ENCODE measurements at places on chromosomes 11 and 22.

DNA sequence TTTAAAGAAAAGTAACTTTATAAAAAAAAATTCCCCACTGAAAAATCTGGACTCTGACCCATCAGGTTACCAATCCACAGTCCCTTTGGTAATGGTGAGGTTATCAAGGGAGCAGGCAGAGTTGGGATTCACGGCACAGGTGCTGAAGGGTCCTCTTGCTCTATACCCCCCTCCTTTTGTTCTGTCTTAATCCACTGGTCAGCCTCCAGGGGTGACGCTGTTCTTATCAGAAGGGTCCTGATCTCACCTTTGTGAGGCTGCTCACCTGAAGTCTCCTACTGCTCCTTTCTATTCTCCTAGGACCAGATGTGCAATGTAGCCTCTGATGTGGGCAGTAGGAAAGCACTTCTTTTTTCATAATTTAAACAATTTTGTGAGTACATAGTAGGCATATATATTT is 80.6 kb upstream of the E2F8 start:
- no peak for DNase-seq

DNA sequence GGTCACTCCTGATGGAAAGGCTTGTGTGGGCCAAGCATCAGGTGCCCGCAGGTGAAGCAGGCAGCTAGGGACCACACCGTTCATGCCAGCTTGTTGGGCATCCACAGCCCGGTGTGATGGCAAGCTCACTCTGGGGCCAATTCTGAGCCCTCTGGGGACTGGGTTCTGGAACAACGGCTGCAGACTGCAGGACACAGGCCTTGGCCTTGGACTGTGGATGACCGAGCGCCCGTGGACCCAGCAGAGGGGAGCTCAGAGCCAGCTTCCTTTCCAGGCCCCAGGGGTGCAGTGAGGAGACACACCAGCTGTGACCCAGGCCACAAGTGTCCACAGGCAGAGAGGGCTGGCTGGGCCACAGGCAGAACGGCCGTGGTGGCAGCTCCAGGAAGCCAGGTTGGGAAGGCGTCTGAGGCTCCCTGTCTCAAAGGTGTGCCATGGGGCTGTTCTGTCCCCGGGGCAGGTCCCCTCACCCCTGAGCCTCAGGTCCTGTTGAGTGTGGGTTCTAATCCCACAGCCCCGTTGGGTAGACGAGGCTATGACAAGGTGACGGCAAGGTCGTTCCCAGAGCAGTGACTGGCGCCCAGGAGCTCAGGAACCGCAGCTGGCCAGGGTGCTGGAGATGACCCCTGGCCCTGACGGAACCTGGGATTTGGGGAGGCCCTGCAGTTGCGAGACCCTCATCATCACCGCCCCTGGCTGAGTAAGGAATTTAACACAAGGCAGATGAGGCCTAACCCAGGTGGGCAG is 1079.4 kb downstream of the BRD1 start:
- no peak for DNase-seq

DNA sequence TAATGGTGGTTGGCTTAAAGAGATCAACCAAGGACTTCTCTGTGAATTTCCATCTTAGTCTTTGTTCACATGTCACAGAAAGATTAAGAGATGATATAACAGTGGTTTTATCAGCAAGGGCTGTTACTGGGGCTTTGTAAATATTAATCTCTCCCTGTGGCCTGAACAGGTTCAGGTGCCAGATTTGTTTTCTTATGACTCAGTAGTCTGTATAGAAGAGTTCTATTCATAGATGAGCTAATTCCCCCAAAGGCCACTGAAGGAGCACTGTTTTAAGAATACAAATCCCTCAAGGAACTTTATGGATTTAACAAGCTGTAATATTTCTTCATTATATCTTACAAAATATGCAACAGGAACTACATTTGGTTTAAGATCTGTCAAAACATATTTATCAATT is 50.4 kb downstream of the TCP11L1 start:
- no peak for DNase-seq

DNA sequence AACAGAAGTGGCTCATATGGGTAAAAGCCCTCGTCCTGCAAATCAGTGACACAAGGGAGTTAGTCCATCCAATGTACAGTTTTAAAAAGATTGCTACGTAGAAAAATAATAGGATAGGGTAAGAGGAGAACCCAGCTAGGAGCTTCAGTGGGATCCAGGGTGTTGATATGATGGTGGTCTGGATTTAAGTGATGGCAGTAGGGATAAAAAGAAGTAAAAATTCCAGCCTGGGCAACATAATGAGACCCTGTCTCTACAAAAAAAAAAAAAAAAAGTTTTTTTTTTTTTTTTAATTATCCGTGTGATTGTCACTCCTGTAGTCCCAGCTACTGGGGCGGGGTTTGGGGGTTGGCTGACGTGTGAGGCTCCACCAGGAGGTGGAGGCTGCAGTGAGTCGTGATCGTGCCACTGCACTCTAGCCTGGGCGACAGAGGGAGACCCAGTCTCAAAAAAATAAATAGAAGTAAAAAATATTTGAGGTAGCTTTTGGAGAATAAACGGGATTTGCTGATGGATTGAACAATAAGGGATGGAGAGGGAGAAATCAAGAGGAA is 7.0 kb upstream of the L3MBTL2 start:
- DNase-seq, result no peak

- no peak for DNase-seq
Measured at GRCh38 chr11:18748766-18749365, 22.9 kb upstream of the IGSF22 start.

DNA sequence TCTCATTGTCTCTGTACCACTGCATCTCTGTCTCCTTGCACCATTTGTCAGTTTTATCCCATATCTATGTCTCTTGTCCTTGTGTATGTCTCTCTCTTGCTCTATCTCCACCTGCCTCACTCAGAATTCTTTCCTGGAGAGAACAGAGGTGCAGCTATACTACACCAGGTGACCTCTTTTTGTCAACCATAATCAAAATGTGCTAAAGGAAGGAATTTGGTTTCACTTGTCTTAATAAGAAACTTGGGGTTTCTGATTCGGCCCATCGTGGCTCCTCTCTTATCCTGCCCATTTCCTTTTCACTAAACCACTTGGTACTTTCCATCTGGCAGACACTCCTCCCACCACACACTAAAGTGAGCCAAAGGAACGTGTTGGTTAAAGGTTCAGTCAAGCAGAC is 2.0 kb upstream of the C11orf42 start:
- no peak for DNase-seq

DNA sequence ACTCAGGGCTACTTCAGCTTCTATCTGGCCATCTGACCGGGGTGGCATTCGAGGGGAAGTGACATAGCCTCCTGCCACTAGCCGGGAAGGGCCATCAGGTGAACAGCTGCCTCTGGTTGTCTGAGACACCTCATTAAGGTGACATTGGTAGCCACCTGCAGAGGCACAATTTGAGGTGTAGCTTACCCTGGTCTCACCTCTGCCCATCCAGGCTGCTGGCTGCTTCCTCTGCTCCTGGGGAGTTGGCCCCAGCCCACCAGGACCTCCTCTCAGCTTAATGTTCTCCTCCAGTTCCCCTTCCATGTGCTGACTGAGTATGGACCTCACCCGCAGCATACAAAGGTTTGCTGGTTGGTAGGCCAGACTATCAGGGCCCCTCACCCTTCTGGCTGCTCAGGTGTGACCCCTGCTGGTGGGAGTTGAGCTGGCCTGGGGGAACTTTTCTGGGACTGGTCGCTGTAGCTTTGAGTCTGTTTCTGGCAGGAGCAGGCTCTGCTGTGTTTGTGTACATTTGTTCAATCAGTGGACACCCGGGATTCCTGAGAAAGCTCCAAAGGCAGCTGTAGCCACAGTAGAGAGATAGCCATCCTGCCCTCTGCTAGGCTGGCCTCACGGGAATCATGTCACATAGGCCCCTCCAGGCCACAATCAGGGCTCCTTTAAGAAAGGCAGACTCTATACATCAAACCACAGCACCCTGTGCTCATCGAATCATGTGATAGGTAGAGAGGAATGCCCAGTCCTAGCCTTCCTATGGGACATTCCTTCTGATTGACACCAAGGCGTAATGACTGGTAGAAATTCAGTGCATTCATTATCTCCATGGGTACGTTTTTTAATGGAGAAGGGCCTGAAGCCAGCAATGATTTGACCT is 295.1 kb upstream of the PLET1 start:
- no peak for DNase-seq
